ENCODE measurements at places on chromosomes 12 and 14.

DNA sequence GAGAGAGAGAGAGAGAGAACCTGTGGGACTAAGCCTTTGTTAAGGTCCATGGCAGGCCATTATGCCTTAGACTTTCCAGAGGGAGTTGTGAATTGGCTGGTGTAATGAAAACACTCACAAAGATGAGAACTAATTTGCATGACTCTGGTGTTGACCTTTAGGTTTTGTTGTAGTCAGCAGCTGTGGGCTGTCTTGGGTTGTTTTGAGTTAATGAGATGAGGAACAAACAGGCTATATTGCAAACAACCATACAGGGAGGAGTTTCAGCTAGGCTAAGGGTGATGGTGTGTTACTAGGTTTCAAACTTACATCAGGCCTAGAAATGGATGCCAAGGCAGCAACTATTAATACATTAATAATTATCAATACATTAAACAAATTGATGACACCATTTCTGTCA is 26.3 kb downstream of the ATXN7L3B start:
- no peak for DNase-seq

- no peak for DNase-seq
Observed at GRCh38 chr12:92292016-92292415, 146.4 kb upstream of the BTG1 start.

DNA sequence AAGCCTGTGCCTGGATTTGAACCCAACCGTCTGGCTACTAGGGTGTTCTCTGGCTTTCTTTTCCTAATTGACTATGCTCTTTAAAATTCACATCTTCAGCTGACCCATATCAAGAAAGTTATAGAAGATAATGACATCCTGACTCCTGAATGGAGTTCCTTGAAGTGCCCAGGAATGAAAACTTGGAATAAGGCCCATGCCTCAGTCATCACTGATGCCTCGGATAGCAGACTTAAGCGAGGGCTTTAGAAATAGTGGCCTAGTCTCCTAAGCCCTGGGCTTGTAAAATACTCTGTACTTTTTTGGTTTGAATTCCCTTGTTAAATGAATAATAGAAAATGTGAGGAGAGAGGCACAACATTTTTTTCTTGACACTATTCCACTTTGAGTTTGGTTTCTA is 39.0 kb downstream of the CHST11 start:
- no peak for DNase-seq

GRCh38 chr12:10213168-10214135 is 775 bp downstream of the GABARAPL1 start:
- DNase-seq, result peak; percentile 82

DNA sequence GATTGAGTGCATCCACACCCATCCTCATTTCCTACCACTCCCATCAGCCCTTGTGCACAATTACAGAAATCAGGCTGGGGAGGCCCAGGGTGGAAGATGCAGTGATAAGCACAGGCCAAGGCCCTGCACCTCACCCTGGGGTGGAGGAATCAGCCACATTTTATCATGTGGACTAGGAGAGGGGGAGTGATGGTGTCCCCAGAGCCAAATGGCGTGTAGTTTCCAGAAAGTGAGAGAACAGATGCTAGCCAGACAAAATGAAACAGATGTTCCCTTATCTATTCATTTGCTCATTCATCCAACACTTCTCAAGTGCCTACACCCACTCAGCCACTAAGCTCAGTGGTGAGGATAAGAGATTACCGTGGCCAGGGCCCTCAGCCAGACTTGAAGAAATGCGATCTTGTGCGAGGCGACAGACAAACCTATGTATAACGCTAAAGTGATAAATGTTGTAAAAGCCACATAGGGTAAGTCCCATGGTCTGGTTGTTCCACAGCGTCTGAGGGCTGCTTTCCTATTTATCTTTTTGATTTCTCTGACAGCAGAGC is 93.6 kb downstream of the STAB2 start:
- peak; percentile 71 for DNase-seq

DNA sequence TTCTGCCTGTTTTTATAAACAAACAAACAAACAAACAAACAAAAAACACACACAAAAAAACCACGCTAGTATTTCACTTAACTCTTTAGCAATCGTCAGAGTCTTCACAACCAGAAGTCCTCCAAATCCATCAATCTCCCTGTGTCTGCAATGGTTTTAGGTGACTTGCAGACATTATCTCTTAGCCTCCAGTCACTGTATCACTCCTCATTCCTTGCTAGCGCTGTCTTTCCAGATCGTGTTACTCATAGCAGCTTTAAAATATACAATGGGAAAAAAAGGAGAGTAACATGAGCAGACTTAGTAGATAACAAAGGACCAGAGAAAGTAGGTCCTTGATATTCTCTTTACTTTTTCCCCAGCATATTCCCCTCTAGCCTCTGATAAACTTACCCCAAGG is 15.5 kb upstream of the ETNK1 start:
- no peak for DNase-seq

- DNase-seq, result no peak
Observed at GRCh38 chr14:32571995-32572866, 243.1 kb downstream of the AKAP6 start.

DNA sequence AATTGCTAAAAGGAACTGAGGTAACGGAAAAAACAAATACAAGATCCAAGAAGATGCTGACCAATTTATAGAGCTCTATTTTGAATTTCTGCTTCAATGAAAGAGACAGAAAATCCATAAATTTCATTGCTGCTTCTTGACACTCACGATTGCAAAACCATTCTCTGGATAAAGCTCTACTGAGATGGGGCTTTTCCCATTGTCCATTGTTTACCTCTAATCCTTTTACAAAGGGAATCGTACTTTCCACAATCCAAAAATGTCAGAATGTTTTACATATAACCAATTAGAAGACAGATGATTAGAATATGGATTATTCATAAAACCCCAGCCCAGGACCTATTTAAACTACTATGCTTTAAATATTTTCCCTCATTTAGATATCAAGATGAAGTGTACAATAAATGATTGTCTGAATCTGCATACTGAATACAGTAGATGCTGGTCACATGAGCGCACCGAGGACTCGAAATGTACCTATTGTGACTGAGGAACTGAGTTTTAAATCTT is 16.7 kb upstream of the TMCC3 start:
- DNase-seq, result no peak

DNA sequence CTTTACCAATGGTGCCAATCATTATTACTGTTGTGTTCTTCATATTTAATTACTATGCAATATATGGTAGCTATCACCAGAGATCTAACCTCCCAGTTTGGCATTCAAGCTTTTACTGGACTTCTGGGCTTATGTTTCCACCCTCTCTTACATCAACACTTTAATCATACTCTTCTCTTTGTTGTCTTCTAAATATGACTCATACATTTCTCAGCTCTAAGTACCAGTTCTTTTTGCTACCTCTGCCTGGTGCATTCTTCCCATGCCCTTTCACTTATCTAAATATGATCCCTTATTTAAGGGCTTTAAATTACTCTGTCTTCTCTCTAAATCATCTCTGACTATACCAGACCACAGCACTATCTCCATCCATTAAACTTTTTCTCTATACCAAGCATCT is 246.1 kb upstream of the CCDC196 start:
- DNase-seq, result no peak

GRCh38 chr12:58139894-58140293 is 198.5 kb downstream of the ATP23 start:
- no peak for DNase-seq

- no peak for DNase-seq
Observed at GRCh38 chr14:101121508-101122139, 218.1 kb upstream of the RTL1 start.

- peak; percentile 93 for DNase-seq
Observed at GRCh38 chr14:59425322-59425935, 39.8 kb downstream of the GPR135 start.

DNA sequence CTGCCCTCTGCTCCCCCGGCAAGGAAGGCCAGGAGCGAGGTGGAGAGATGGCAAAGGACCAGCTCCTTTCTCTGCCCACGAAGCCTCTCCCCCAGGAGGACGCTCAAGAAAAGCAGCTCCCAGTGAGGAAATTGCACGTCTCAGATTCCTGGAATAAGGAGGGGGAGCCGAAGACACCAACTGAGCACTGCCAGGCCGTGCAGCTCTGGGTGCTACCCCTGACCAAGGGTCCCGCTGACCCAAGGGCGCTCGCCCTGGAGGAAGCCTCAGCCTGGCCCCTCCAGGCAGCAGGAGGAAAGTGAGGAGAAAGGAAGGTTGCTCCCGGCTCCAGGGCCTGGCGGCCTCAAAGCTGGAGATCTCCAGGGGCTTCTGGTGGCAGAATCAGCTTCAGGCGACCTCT is 174.1 kb upstream of the SFSWAP start:
- no peak for DNase-seq

DNA sequence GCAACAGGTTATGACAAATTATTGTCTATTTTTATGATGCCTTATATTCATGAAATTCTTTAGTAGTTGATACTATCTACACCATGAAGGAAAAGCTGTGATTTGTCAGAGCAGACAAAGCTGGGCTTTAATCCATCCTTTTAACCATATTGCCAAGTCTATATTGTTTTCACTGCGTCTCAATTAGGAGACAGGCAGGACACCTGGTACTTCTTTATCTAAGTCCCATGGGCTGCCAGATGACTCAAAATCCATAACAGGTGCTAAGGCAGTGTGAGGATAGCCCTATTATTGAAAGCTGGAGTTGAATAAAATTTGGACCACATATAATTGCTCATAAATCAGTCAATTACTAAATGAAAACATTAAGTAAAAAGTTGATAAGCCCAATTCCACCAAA is 22.6 kb downstream of the INSM2 start:
- DNase-seq, result no peak

GRCh38 chr14:52313903-52314594 is at the start of gene PTGER2:
Gene PTGER2, plus strand, starts transcription at chr14:52314312. Its CDS starts 237 bp downstream, at chr14:52314549.
- DNase-seq, result peak; percentile 92

- DNase-seq, result no peak
Observed at GRCh38 chr12:12503384-12504078, 59.1 kb downstream of the DUSP16 start.

DNA sequence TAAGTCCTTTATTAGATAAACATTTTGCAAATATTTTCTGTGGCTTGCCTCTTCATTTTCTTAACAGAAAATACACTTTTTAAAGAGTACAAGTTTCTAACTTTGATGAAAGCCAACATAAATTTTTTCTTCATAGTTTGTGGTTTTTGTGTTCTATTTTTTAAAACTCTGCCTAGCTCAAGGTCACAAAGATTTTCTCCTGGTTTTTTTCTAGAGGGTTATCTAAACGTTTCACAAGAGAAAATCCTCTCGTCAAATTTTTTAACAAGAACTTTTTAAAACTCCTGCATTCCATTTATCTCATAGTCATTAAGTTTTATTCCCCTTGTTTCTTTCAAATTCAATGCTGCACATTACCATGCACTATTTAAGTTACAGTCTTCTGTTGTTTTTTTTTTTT is 8.2 kb downstream of the AREL1 start:
- no peak for DNase-seq

GRCh38 chr12:11814374-11814773 is 164.9 kb downstream of the ETV6 start:
- DNase-seq, result no peak

DNA sequence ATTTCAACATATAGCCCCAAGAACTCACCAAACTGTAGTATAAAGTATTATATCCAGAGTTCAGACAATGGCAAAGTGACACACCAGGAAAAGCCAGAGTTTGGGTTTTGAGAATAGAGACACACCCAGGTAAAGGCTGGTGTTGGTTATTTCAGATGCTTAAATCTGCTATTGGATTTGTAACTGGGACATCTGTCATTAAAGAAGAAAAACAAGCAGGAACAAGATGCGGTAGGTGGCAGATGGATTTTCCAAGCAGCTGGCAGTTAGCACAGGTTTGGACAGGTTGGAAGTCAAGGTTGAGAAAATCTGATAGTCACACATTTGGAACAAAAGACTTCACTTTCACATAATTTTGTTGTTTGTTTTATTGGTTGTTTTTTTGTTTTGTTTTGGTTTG is 14.4 kb upstream of the CDK17 start:
- no peak for DNase-seq

GRCh38 chr12:5899675-5900074 is 45.4 kb downstream of the ANO2 start:
- peak; percentile 61 for DNase-seq

DNA sequence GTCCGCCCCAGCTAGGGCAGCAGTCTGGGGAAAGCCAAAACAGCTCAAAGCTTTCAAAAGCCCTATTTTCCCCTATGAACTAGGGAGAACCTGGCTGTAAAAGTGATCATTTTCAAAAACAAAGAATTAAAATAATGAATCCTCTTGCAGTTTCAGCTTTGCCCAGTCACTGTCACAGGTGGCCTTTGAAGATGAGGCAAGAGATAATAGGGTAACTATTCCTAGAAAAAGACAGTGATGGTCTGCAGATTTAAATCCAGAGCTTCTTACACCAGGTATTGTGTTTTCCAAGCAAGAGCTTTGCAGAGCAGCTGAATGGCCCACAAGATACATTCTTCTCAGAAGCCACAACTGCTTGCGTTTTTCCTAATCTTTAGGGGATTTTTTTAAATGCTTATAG is 80.2 kb upstream of the NUDT4 start:
- DNase-seq, result no peak

DNA sequence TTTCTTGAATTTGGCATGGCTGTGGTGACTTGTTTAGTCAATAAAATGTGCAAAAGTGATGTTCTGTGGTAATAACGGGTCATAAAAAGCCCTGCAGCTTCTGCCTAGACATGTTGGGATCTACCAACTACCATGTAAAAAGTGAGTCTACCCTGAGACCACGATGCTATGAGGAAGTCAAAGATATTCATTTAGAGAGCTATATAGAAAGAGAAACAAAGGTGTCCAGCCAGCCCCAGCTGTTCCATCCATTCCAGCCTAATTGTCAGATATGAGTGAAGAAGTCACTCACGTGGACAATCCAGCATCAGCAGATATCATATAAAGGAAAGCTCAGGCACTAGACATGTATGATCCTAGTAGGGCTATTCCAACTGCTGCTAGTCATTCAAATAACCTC is 117.2 kb upstream of the SSTR1 start:
- no peak for DNase-seq

GRCh38 chr14:94867946-94868771 is 98.2 kb upstream of the GSC start:
- peak; percentile 68 for DNase-seq

- no peak for DNase-seq
Observed at GRCh38 chr14:68774771-68775613, 17.9 kb downstream of the ZFP36L1 start.

- DNase-seq, result no peak
Observed at GRCh38 chr12:30796891-30797371, 42.2 kb upstream of the CAPRIN2 start.

GRCh38 chr12:119838826-119839600 is 38.1 kb downstream of the CIT start:
- DNase-seq, result peak; percentile 24

DNA sequence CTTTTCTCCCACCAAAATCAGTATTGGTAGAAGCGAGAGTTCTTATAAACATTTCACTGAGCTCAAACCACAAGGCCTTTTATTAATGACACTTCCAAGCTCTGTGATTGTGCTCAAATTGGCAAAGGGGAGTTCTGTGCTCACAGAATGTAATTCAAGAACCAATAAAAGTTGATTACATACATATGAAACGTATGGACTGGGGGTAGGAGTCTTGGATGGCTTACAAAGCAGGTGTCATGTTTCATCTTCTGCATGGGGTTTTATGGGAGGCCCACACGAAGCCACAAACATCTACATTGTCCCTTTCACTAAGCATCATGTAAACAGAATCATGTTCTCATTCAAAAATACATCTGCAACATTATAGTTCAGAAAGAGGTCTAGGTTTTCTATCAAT is 828.3 kb downstream of the VRK1 start:
- no peak for DNase-seq
